ENCODE measurements at places on chromosomes 13 and 19.

GRCh38 chr13:98564204-98564603 is 12.7 kb downstream of the STK24 start:
- no peak for ATAC-seq

GRCh38 chr19:52691215-52691610 is 43.6 kb downstream of the ZNF611 start:
- ATAC-seq: no peak

DNA sequence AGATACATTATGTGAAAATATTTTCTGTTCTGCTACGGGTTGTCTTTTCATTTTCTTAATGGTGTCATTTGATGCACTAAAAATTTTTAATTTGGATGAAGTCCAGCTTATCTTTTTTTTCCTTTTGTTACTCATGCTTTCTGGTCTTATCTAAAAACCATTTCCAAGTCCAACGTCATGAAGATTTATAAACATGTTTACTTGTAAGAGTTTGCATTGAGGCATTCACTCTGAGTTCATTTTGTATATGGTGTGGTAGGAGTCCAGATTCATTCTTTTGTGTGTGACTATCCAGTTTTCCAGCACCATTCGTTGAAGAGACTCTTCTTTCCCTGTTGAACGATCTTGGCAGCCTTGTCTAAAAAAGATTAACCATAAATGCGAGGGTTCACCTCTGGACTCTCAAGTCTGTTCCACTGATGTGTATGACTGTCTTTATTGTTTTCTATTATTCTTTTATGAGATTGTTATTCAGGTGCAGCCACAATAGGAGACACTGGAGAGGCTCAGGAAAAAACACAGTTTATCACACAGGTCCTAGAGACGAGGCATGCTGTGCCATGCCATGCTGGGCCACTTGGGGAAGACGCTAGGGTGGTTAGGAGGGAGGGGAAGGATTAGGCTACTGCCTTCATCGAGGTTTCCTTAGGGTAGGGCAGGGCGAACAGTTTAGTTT is 35.0 kb downstream of the NAA16 start:
- ATAC-seq: no peak

- peak; percentile 36 for ATAC-seq
These were observed 924 bp downstream of the RGCC start for GRCh38 chr13:41458187-41458760.

DNA sequence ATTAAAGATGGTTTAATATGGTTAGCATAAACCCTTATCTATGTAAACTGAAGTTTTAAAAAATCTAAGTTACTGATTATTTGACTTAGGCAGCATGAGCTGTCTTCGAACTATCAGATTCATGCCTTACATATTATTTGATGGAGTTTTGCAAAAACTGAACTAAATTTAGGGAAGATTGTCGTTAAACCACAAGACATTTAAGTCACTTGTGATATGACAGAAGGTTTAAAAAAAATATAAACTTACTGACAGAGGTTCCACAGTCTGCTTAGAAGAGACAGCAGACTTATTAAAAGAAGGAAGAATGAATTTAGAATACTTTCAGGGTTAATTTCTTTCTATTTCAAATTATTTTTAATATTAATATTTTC is 110.9 kb upstream of the FRY start:
- no peak for ATAC-seq

- ATAC-seq: no peak
These were observed 148.2 kb downstream of the RAP2A start for GRCh38 chr13:97582170-97582569.

DNA sequence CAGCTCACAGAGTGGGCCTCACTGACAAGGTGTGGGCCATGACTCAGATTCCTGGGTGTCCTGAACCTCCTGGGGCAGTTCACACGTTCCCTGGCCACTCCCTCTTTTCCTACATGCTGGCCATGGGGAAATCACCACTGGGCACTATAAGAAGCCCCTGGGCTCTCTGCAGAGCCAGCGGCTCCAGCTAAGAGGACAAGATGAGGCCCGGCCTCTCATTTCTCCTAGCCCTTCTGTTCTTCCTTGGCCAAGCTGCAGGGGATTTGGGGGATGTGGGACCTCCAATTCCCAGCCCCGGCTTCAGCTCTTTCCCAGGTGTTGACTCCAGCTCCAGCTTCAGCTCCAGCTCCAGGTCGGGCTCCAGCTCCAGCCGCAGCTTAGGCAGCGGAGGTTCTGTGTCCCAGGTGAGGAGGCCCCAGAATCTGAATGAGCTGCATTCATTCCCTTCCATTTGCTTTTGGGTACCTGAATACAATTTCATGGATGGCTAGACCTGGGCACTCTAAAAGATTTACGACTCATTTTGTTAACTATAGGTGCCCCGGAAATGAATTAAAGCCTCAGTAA is at the start of gene OLFM4:
TSS of gene OLFM4 (plus strand) at position 177 of the 567 bp plus-strand sequence. CDS start at position 201, 24 bp downstream.
- ATAC-seq: no peak

GRCh38 chr13:32001154-32001768 is 30.3 kb upstream of the FRY start:
- ATAC-seq: peak; percentile 86
